Right lung (tissue), 10 donors: ENCODE measurements at places on chromosomes 11 and 22. TPM values are rescaled to one million over a fixed set of nuclear protein-coding genes. Genes with fewer than 3 reads are reported as not detected.

DNA sequence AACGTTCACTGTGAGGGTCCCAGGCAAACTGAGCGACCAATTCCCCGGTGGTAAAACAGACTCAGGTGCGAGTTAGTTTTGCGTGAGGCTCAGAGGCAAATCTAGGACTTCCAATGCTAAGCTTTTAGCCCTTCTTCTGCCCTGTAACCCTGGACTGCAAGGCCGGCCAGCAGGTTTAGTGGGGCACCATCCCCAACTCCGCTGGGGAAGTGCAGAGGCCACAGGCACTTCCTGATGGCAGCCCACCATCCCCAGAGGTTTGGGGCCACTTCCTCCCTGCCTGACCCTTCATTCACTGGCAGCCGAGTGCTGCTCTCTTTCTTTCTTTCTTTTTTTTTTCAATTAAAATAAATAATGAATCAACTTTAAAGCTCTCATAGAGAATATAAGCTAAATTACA lies 124.6 kb upstream of the B3GAT1 start:
- no peak for DNase-seq

DNA sequence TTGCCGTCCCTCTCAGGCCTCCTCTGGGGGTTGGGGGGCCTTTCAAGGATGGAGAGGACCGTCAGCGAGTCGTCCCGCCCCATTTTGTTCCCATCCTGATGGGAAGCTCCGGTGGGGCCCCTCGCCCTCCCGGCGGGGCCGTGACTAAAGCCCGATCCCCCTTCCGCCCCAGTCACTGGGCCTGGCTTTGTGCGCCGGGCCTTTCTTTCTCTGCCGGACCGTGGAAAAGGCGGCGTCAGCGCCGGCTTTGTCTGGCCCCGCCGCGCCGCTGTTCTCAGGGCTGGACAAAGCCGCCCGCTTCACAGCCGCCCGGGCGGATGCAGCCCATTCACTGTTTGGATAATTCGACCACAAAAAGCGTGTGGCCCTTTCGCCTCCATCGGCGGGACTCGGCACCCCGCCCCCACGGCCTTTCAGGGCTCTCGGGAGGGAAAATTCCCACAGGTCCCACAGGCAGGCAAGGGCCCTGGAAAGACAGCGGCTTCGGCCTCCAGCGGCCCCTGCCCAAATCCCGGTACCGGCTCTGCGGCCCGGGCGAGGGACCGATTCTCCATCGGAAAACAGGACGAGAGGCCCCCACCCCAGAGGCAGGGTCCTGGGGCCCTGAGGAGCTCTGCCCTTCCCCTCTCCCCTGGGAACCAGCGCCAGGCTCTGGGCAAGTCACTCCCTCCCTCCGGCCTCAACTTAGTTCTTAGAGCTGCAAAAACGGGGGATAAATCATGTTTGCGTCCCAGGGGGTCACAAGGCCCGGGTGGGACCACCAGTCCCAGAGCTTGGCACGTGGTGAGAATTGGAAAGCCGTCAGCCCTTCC lies 87.2 kb downstream of the WNT7B start:
- no peak for DNase-seq

Gene TMEM191B
- polyA plus RNA-seq = 0.56 TPM

- no peak for DNase-seq
Observed at GRCh38 chr11:121586750-121587149, 134.0 kb upstream of the SORL1-AS1 start.

DNA sequence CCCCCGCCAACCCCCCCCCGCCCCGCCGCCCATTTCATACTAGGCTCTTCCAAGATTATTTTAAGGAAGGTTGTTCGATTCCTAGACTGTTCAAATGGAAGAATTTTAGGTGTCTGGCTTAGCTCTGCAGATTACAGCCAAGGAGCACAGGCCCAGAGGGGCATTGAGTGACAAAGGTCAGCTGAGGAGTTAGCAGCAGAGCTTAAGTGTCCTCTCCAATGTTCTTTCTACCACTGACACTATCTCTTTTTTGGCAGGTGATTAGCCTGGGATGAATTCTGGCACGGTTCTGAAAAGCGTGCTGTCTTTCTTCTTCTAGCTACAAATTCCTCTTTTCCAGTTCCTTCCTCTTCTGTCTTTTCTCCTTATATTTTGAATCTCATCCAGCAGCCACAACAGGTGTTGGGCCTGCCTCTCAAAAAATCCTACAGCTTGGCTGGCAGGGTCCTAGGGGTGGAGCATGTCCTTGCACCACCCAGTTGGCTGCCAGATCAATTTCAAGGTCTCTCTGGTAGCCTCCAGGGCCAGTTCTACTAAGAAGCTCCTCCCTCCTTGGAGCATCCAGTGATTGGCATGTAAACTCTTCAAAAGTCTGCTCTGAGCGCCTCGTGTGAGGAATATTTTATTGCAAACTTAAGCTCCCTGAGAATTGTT lies 23.0 kb downstream of the KCNE3 start:
- DNase-seq = no peak

Gene KCNJ4
- polyA plus RNA-seq = not detected

Gene AGBL2
- polyA plus RNA-seq = 9.6 TPM

DNA sequence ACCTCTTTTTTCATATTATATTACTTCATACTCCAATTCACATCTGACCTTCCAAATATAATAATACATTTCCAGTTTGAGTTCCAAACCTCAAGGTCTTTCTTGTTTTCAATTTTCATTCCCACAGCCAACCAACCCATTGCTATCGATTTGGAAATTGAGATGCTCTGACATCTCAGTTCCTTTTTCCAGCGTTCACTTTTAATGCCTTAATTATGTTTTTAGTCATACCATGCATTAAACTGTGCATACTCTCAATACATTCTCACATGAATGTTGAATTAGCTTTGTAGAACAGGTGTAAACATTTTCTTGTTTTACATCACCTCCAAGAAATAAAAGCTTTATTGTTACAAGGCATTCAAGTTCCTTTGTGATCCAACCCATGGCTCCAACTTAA lies 294.2 kb upstream of the ANO3 start:
- no peak for DNase-seq

Gene MUC5AC
- polyA plus RNA-seq = 0.35 TPM

Gene NELL1
- 0.54 TPM for polyA plus RNA-seq

Gene TPH1
- polyA plus RNA-seq = 2.4 TPM
